Stimulated activated CD4-positive, alpha-beta T cell treated with anti-CD3 and anti-CD28 coated beads, Interleukin-1b, Interleukin-23, amount 100 ng/mL, for 1 hour (primary cell): ENCODE measurements at places on chromosomes 1 and 21.

- no peak for DNase-seq
Observed at GRCh38 chr1:74328851-74329250, 93.7 kb downstream of the TNNI3K start.

GRCh38 chr1:247114351-247115140 lies 10.4 kb upstream of the ZNF669 start:
- DNase-seq: no peak

DNA sequence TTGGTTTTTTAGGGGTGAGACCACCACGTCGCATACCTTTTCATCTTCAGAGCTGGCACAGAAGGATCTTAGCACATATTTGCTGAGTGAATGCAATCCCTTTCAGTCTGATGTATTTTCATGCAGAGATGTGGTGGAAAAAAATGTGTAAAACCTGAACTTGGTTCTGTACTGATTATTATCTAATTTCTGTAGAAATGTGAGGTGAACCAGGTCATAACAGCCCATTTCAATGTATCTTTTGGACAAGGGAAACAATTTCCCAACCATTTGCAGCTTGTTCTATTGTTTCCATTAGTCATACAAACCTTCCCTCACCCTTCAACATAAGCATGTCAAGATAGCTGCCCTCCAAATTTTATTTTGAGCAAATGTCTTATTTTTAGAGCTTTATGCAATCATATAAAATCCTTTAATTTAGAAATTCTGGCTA lies 46.8 kb upstream of the RUNX1 start:
- no peak for DNase-seq

DNA sequence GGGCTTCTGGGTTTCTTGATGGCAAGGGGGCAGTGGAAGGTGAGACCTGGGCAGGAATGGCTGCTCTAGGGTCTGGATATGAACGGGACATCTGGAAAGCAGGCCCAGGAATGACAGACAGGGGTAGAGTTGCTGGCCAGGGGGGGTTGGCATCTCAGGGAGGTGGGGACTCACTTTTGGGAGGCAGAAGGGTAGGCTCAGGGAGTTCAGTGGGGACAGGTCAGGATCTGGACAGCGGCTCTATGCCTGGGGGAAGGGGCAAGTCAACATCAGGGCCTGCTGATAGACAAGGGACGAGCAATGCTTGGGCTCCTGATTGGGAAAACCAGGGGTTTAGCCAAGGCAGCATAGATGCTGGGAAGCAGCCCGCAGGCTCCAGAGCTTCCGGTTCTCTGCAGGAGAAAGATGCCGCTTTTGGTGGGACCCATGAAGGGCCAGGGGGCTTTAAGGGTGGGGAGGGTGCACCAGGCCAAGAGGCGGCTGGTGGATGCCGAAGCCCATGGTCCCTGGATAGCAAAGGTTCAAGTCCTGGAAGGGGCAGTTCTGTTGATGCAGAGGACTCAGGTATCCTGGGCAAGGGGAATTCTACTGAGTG lies 21.9 kb downstream of the IGFN1 start:
- no peak for DNase-seq

GRCh38 chr1:212610575-212610967 lies 2.0 kb downstream of the ATF3 start:
- no peak for DNase-seq

- no peak for DNase-seq
Observed at GRCh38 chr1:101188331-101188730, 48.5 kb upstream of the S1PR1 start.

- no peak for DNase-seq
Observed at GRCh38 chr1:211894312-211894711, 63.7 kb upstream of the LPGAT1 start.

GRCh38 chr1:85061711-85062424 lies 13.6 kb upstream of the MCOLN3 start:
- DNase-seq: peak; percentile 44

GRCh38 chr1:234272656-234273312 lies 100.5 kb upstream of the COA6 start:
- DNase-seq: no peak

GRCh38 chr1:179938752-179939151 lies 15.9 kb upstream of the CEP350 start:
- DNase-seq: no peak

DNA sequence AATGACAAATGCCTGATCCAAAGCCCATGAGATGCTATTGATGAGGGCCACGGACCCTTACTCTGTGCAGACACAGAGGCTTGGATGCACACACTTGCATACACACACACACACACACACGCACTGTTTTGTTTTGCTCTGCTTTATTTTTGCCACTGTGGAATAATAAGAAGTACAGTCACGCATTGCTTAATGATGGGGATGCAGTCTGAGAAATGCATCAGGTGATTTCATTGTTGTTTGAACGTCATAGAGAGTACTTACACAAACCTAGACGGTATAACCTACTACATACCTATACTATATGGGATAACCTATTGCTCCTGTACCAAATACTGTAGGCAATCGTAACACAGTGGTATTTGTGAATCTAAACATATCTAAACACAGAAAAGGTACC lies 104.4 kb downstream of the RHOU start:
- no peak for DNase-seq

- no peak for DNase-seq
Observed at GRCh38 chr1:186057086-186057485, 318.0 kb downstream of the TPR start.

GRCh38 chr1:192303029-192303428 lies 13.8 kb upstream of the RGS21 start:
- no peak for DNase-seq

- no peak for DNase-seq
Observed at GRCh38 chr1:31708324-31708723, 4.5 kb upstream of the COL16A1 start.

DNA sequence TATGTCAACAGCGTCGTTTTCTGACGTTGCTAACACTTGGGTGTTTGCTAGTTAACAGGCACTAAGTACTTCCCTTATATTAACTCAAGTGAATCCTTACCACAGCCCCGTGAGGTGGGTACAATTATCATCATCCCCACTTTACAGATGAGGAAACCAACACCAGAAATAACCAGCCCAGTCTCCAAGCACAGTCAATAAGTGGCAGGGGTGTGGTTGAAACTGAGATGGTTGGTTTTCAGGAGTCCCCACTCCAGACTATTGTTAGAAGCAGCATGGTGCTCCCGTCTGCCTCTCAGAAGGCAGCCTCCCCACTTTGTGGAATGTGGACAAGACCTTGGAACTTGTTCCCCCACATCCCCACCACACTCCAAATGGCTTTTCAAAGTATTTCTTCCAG lies 45.7 kb upstream of the ACOT11 start:
- no peak for DNase-seq

DNA sequence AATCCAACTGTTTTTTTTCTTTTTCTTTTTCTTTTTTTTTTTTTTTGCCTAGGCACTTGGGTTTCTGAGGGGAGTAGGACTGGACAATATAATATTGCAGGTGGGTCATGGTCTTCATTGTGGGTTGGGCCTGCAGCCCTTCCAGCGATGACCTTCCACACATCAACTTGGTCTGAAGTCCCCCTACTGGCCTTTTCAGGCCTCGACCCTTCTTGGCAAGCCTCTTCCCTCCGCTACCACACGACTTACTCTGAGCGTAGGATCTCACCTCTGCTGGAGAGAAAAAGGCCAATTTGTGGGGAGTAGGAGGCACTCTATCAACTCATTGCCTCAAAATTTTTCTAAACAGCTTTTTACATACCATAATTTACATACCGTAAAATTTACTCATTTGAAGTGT lies 51.1 kb upstream of the GRIK3 start:
- DNase-seq: no peak

DNA sequence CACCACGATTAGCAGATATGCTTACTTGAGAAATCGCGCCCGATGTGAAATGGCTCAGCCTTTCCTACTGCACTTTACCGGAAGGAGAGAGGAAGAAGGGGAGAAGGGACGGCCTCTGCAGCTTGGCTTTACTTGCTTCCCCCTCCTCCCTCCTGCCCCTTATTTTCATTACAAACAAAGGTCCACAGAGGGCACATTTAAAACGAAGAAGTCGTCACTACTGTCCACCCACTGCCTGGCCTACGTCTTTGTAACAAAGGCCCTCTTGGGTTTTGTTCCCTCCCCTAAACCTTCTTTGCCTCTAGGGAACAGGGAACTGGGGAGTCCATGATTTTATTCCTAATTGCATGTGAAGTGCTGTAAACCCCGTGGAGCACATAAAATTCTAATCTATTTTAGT lies 308.5 kb downstream of the LMX1A start:
- no peak for DNase-seq

DNA sequence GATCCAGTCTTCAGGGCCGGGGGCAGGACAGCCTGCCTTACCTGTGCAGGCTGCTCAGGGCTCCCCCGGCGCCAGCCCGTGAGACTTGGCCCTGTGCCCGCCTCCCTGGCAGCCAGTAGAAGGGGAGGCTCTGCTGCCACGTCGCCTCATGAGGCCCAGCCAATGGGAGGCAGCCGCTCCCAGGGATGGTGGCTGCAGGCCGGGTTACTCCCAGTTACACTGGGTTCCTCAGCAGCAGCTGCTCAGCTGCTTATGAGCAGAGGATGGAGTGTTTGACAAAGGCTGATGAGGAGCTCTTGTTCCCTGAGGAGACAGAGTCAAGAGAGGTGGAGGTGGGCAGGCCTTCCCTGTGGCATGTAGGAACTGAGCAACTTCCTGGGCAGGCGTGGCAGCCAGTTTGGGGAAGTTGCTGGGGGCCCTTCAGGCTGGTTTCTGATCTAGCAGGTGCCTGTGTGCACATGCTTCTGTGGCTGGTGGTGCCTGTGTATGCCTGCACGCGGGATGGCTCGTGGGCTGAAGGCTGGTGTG lies 5.5 kb downstream of the MFSD2A start:
- no peak for DNase-seq

- no peak for DNase-seq
Observed at GRCh38 chr1:95659588-95659987, 425.6 kb downstream of the RWDD3 start.

- no peak for DNase-seq
Observed at GRCh38 chr1:173204693-173205092, 2.4 kb downstream of the TNFSF4 start.

GRCh38 chr21:46437096-46437498 lies 21.6 kb upstream of the DIP2A start:
- DNase-seq: no peak

DNA sequence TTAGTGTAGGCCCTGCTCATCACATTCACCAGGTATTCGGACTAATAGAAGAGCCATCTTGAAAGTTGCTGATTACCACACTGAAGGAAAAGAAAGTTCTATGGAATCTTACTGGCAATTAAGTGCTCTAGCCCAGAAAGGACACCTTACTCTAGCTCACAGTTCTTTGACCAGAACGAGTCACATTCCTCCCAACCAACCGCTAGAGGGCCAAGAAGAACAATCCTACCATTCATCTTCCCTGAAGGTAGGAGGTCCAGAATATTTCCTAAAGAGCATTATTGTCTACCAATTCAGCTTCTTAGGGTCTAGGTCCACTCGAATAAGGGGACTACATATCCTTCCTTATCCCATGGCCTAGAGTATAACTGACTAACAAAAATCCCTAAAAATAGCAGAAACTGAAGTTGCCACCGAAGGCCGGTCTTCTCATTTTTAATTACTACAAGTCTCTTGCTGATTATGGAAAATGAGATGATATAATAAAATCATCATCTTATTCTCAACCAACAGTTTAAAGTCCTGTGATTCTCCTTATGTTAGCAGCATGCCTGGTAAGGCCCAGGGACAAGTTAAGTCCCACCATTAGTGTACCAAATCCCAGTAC lies 2.7 kb upstream of the FMO1 start:
- DNase-seq: no peak

GRCh38 chr1:217617126-217617525 lies 13.8 kb downstream of the GPATCH2 start:
- no peak for DNase-seq

DNA sequence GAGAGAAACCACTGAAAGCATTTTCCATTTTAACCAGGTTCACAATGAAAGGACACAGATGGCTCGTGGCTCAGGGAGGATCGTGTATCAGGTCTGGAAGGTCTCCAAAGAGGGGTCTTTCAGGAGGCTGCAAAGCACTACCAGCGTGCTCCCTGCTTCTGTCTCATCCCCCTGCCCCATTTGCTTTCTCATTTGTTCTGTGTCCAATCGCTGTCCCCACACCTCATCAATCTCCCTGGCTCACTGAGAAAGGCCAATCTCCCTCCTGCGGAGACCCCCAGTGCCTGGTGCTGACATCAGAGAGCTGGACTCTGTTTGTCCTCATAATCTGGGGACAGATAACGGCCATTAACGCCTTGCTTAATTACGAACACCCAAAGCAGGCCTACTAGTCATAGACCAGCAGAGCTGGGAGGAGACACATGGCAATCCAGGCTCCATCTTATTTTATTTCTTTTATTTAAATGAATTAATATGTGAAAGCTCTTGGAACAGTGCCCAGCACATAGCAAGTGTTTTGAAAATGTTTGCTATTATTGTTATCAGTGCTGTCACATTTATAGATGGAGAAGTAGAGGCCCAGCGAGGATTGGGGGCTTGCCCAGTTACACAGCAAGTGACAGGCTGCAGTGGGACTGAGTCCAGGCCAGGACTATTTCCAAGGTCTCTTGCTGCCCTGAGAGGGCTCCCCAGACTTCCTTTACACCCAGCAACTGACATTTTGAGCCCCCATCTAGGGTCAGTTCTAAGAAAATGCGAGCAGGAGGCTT lies 341.0 kb upstream of the USP24 start:
- no peak for DNase-seq

DNA sequence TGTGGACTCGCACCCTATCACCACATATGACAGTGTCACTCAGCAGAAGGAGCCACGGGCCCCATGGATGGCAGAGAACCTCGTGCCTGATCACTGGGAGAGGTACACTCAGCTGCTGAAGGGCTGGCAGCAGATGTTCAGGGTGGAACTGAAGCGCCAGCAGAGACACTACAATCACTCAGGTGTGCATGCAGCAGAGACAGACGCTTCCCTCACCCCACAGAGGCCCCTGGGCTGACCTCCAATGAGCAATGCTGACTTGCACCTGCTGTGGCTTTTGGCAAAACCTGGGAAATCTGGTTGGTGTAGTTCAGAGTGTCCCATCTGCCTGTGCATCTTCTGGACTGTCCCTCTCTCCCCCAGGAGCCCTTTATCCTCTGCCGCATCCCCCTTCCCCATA lies 51.9 kb downstream of the KIAA1614 start:
- no peak for DNase-seq

- no peak for DNase-seq
Observed at GRCh38 chr1:201228011-201228983, 37.7 kb downstream of the IGFN1 start.

DNA sequence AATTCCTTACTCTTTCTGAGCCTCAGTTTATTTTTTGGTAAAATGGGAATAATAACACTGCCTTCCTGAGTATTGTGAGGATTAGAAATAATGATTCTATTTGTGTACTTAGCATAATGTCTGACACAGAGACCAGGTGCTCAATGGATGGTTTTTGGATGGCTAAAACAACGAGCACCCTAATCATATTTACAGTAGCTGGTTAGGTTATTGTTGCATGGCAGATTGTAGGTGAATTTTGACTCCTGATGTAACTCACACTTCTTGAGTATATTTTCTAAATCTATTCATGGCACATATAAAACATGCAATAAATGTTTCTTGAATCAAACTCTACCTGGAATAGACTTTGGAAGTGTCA lies 11.9 kb upstream of the DUSP10 start:
- DNase-seq: no peak

- DNase-seq: no peak
Observed at GRCh38 chr1:29812408-29813135, 576.2 kb downstream of the PTPRU start.
